ENCODE measurements at places on chromosomes 16 and 17.

- DNase-seq, result no peak
These were observed 28.7 kb downstream of the CHD9NB start for GRCh38 chr16:53024045-53024444.

DNA sequence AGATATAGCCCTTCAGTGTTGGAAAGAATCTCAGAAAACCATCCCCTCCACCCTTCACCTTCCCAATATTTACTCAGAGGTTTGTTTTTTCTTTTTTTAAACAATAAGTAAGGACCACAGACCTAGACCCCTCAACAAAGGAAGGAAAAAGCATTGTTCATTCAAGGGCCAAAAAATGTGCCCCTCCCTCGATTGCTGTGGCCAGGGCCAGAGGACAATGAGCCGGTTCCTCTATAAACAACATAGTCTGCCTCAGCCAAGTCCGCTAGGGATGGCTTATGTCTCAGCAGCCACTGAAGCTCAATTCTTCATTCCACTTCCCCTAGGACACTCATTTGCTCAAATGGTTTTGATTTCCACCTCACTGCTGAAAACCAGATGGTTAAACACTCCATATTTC lies 24.0 kb downstream of the TRIM16 start:
- DNase-seq, result no peak

GRCh38 chr16:85239239-85239638 lies 127.0 kb upstream of the CIBAR2 start:
- no peak for DNase-seq

DNA sequence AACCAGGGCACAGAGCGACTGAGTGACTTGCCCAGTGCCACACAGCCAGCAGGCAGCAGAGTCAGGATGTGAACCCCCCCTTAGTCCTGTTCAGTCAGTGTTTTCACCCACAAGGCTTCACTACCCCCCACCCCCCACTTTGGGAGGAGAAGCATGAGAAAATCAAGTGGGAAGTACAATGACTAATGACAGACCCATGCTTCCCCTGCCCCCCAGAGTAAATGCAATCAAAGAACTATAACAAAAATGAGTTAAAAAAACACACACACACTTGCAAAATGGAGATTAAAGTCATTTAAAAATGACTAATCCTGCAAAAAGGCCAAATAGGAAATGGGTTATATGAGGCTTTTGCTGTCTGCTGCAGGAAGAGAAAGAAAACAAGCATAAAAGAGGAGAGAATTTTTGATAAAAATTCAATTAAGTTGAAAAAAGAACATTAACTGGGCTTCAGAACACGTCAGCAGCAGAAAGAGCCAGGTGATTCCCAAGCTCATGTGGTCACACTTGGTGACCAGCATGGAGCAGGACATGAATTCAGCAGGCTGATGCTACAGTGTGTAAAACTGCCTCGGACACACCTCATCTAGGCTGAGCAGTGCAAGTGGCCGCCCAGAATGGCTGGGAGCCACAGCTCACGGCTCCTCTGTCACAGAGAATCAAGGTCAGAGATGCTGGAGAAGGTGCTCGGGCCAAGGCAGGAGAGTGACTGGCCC lies 212.3 kb downstream of the ZNF423 start:
- no peak for DNase-seq

GRCh38 chr16:57028086-57028485 lies 38.7 kb downstream of the NLRC5 start:
- DNase-seq, result no peak

- DNase-seq, result no peak
These were observed 12.5 kb downstream of the KIF18B start for GRCh38 chr17:44935116-44935515.

DNA sequence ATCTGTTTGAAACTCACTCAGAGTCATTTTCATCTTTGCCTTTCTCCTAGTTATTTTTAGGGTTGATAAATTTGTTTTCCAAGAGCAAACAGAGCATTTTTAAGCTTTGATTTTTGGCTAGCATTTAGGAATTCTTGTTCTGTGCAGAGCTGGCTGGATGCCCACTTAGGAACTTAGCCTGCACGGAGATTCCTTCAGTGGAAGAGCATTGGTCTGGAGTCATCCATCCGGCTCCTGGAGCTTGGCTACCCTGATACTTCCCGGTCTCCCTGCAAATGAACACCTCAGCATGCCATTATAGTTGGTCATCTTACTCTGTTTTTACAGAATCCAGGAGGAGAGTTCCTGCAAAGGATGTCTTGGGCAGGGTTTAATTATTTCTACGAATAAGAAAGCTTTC lies 57.1 kb downstream of the SPECC1 start:
- DNase-seq, result no peak

GRCh38 chr16:69762814-69763598 lies 874 bp downstream of the WWP2 start:
- DNase-seq, result no peak

GRCh38 chr16:11914210-11915113 lies 1.3 kb downstream of the GSPT1 start:
- peak; percentile 15 for DNase-seq

- DNase-seq, result no peak
These were observed 245.3 kb downstream of the BCAS3 start for GRCh38 chr17:60923000-60923399.

DNA sequence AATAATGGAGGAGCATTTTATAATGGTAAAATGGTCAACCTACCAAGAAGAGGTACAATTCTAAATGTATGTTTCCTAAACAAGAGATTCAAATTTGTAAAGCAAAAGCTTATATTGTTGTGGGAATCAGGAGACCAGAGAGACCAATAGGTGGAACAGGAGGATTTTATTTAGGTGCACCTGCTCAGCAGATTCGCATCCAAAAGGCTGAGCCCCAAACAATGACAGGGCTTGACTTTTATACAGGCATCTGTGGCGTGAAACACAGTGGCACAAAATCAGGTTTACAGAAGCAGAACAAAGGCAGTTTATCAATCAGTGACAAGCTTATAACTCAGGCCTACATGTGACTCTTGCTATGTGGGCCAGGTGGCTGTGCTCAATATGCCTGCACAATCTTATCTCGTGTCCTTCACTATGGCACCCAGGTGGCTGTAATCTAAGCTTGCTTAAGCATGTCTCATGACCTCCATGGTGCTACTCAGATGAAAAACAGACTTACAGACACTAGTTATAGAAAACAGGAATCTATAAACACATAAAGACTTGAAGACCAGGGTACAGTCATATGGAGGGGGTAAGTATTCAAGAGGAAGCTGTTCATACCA lies 780.2 kb upstream of the CA10 start:
- no peak for DNase-seq

DNA sequence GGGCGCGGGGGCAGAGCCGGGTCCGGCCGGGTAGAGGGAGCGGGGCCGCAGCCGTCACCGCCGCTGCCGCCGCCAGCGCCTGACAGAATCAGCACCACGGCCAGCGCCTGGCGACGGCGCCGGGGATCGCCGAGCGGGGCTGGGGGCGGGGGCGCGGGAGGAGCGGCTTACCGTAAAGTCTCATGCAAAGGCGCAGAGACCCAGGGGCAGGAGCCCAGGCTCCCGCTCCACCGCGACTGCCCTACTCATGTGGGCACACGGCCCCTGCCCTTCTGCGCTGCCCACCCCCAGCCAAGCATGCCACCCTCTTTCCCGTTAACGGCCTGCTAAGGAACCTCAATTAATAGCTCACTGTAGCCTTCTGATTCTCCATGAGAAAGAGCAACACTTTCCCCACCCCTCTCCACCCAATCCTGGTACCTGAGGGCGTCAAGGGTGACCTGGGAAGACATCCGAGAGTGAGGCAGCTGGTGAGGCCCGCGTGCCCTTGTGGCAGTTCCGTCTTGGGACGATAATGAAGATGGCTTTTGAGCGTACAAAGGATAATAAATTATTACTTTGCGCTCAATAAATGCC lies at the start of gene SEZ6:
Gene SEZ6, minus strand, starts transcription at position 98 of the 576 bp plus-strand sequence. CDS start 164 bp downstream, outside the sequence.
- peak; percentile 71 for DNase-seq

GRCh38 chr16:14539156-14539555 lies 90.9 kb downstream of the PARN start:
- no peak for DNase-seq

DNA sequence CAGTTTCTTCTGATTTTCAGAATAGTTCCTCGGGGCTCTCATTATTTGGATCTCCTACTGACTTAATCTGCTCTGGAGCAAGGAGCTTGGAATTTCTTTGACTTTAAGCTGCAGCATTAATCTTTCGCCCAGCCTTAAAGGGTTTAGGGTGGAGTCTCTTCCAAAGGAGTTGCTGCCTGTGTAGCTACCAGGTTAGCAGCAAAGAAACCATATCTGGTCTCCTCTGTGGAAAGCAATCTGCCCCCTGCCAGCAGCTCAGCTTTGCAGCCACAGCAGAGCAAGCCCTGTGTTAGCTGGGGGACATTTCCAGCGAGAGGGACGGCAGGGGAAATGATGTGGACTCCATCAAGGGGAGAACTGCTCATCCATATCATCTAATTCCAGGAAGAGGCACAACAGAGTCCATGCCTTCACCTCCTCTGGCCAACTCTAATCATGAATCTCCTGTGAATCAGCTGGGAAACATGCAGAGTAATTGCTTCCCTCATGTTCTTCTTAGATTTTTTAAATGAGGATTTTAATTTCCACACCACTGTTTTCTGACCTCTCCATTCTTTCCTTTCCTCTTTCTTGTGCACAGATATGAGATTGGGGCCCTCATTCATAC lies 827.6 kb upstream of the CA10 start:
- DNase-seq, result no peak

GRCh38 chr17:71111460-71111859 lies 942.1 kb downstream of the KCNJ2 start:
- no peak for DNase-seq

GRCh38 chr17:11205659-11206058 lies 35.4 kb upstream of the SHISA6 start:
- DNase-seq, result no peak

DNA sequence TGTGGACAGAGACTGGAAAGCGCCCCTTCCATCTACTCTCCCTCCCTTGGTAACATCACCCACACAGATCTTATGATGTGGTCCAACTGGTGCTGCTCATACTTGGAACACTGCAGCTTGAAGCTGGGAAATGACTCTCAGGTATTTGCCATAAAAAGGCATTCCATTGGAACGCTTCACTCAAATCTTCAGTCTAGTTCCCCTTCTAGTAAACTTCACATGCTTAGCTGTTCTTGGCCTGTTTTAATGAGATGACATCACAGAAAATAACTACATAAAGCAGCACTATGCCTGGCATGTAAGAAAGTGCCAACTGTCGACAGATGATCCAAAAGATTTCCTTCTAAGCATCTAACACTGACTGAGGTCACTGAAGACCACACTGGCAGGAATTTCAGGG lies 9.3 kb downstream of the ZNF263 start:
- DNase-seq, result no peak

DNA sequence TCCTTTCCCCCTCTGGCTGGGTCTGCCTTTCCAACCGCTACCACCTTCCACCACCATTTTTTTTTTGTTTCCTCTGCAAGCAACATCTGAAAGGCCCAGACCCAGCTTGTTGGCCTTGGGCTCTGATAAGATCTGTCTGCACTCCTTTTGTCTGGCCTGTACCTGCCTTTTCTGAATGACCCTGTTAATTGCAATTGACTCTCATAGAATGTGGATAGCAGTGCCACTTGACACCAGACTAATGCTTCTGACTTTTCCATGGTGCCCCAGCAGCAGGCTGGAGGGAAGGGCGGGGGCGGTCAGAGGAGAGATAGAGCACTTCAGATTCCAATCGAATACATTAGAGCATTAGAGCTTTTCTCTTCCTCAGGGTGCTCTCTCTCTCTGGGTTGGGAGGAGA lies 538.9 kb downstream of the WWOX start:
- DNase-seq, result no peak

DNA sequence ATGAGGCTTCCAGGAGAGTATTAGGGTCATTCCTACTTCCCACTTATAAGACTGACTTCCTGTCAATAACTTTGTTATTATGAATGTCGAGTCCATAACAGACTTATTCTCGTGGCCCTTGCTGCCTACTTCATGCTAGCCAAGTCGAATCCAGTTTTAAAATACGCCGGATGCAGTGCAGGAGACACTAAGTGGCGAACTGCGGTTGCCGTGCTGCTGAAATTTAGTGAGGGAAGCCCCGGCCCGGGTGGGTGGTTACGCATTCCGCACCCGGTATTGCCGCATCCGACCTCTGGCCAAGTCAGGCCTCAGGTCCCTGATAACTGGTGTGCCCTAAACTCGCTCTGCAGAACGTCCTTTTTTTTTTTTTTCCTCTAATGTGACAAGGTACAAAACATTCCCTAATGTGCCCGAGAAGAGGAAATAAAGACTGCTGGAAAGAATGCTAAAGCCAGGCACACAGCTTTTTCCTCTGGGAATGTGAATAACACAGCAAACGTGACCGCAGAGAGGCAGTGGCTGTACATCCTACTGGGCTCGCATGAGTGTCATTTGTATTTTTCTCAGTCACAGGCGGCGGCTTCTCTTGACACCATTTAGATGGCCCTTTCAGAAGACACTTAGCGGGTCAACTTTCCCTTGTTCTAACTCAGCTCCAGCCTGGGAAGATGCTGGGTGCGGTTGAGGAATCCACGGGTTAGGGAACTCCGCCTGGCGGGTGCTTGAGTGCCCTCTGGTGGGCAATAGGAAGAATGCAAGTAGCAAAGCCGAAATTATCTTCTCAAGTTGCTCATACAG lies 7.1 kb upstream of the AKTIP start:
- no peak for DNase-seq

DNA sequence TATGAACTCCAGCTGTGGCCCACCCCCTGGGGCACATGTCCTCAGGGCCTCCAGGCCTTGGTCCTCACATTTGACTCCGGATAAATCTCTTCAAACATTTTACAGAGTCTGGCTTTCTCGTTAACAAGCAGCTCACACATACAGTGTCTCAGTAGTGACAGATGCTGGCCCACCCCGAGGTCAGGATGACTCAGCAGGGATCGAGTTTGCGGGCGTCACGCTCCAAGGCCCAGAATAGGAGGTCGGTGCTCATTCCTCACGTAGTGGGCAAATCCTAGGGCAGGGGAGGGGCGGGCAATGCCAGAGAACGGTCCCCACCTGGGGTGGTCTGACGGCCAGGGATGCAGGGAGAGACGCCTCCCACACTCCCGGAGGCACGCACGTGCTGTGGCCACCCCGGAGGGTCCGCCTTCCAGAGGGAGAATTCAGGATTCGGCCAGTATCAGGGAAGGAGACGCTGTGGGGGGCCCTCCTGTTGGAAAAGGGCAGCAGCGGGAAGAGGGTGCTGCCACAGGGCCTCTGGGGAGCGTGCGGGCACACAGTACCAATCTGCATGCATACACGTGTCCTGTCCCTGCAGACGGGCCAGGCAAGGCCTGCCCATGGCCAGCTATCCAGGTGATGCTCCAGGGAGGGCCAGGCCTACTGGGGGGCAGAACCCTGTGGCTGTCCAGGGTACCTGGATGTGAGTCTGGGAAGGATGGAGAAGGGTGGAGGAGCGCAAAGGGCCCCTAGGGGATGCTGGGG lies 8.6 kb downstream of the SLC7A5 start:
- no peak for DNase-seq

- no peak for DNase-seq
These were observed 105.0 kb downstream of the ZNF778 start for GRCh38 chr16:89322321-89323119.

DNA sequence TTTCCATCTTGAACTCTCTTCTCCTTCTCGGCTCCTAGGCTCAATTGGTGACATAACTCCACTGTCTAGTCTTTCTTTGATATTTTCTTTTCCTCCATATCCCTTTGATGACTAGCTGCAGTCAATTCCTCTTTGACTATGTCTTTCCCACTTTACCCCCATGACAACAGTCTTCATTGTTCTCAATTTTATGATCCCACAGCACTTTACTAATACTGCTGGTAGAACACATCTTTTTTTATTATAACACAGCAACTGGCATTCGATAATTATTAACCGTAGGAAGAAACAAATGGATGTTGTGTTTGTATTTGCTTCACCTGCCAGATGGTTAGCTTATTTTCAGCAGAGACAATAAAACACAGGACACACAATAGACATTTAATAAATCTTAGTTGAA lies 1.3 kb downstream of the KRTAP3-3 start:
- no peak for DNase-seq

GRCh38 chr17:5545051-5545987 lies 39.0 kb downstream of the NLRP1 start:
- no peak for DNase-seq
